ENCODE measurements at places on chromosomes 4 and X. TPM values are rescaled to one million over a fixed set of nuclear protein-coding genes. Genes with fewer than 3 reads are reported as not detected.

DNA sequence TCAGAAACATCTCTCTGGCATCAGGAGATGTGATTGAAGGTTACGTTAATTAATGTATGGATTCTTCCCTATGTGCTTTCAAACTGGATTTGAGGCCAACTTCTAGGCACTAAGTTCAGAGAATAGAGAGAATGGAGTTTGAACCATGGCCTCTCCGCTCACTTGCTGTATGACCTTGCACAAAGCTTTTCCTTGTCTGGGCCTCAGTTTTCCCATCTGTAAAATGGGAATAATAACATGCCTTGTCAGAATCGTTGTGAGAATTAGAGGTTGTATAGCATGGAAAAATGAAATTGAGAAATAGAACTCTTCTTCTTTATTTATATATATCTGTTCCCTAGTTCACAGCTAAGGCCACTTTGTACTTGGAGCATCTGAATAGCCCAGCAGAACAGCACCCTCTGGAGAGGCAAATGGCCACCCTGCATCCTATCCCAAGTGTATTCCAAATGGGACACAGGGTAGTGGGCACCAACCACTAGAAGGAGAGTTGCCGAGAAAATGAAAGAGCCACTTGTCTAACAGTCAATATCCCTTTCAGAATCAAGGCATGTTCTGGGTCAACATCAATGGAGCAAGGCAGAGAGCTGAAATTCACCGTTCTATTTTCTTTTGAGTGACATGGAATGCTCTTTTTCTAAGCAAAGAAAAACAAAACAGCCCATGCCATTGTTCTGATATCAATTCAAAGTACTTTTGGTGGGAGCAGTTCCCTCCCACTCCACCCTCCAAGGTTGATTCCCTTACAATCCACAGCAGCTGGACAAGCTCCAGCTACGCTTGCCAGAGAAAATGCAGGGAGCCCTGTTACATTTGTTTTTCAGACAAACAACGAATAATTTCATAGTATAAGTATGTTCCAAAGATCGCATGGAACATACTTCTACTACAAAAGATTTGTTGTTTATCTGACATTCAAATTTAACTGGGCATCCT is 23.3 kb upstream of the MTM1 start:
- DNase-seq = no peak

Gene MAGEB10
- total RNA-seq = not detected

DNA sequence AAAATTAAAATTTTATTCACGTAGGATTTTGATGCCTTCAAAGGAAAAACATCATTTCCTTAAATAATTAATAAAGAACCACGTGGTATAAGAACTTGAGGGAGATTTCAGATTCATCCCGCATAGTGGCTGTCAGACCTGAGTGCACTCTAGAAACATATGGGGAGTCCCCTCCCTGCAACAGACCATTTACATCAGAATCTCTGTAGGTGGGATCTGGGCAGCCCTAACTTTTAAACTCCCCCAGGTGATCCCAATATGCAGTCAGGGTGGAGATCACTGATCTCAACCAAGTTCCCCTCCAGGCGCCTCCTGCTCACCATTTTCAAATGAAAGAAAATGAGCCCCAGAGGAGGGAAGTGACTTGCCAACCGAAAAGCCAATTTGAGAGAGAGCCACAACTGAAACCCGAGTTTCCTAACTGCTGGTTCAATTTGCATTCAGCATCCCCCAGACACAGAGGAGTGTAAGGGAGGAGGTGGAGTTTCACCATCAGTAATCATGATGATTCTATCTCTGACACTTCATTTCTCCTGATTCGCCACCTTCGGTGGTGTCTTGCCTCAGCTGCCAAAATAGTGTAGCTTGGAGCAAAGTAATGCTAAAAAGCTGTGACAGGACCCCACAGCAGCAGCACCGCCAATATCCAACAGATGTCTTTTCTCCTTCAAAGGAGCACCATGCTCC is 11.4 kb downstream of the RNF150 start:
- no peak for DNase-seq

Gene PAGE5
- total RNA-seq = 1.1 TPM

GRCh38 chr4:183254162-183254561 is 65.9 kb downstream of the CLDN22 start:
- no peak for DNase-seq

Gene CT47B1
- total RNA-seq = not detected

- DNase-seq = no peak
These were observed 75.9 kb downstream of the LIMCH1 start for GRCh38 chr4:41613821-41614220.

DNA sequence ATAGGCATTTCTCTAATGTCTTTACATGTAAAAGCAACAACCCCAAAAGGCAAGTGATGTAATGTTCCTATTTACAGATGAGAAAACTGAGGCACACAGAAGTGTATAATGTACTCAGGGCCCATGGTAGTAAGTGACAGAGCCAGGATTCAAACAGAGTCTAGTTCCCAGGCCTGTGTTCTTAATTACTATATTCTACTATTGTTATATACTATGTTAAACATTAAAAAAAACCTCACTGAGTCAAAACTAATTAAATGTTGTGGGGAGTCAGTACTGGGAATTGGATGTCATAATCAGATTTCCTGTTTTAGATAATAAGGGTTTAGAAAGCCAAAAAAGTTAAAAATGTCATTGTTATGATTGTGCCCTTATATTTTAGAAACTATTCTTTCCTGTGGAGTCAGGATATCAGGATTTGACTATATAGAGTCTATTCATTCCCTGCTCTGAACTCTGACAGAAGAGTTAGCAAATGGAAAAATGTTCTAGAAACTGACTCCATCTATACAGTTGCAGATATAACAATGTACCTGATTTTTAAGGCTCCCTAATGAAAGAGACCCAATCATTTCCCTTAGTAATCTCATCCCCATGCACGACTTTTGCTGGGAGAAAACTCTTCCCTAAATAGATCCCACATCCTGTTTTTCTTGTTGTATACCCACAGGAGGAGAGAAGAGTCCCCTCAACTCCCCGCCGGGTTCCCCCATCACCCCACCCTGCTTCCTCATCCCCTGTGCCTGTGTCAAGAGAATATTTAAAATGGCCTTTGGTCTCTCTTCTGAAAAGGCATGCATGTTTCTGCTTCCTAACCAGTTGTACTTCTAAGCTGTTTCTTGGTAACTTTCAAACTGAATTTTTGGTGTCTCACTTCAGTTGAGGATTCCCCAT is 69.7 kb downstream of the REELD1 start:
- DNase-seq = no peak

- no peak for DNase-seq
These were observed 221.3 kb downstream of the GPAT3 start for GRCh38 chr4:83757121-83757621.

DNA sequence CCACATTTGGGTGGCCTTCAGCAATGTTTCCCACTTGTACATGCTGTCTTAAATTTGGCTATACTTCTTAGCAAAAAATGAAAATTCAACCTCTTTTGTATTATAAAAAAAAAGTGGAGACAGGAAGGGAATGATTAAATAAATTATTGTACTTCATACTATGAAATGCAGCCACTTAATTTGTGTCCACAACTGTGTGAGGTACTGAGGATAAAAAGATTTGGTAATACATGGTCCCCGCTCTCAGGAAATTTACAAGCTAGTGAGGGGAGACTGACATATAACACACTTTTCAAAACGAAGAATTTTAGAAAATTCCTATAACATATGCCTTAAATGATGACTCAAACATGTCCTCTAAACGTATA is 105.0 kb downstream of the HNRNPD start:
- no peak for DNase-seq

Gene VCX3A
- total RNA-seq = not detected

Gene L1CAM
- 0.79 TPM for total RNA-seq

DNA sequence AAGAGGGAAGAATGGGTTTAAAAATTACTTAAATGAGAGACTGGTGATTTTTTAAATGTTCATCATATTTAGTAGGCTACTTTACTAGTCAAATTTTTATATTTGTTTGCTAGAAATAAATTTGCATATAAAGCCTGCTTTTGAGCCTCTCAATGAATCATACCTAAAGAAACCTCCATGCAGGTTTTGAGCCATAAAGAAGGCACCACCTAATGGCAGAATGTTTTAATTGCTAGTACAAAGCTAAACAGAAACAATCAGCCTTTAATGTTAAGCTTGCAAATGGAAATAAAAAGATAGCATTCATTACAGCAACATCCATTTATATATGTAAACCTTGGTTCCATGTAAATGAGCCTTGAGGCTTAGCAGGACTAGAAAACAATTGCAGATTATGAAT is 989.7 kb downstream of the CCSER1 start:
- no peak for DNase-seq

GRCh38 chr4:41297832-41298231 is 41.1 kb downstream of the UCHL1 start:
- DNase-seq = no peak

- no peak for DNase-seq
These were observed 469.2 kb upstream of the DIPK2B start for GRCh38 chrX:45669715-45670340.

Gene ARAP2
- total RNA-seq = 49.9 TPM

GRCh38 chr4:123747016-123747415 is 350.4 kb downstream of the SPRY1 start:
- DNase-seq = no peak

Measured in CD8-positive, alpha-beta memory T cell (primary cell).